ENCODE measurements at places on chromosomes 12 and 14.

- DNase-seq = no peak
Observed at GRCh38 chr14:34678306-34678705, 36.1 kb downstream of the CFL2 start.

GRCh38 chr12:82527165-82527780 is 159.4 kb upstream of the TMTC2 start:
- DNase-seq = no peak

- DNase-seq = peak; percentile 52
Observed at GRCh38 chr14:100469632-100470522, 117.3 kb downstream of the BEGAIN start.

DNA sequence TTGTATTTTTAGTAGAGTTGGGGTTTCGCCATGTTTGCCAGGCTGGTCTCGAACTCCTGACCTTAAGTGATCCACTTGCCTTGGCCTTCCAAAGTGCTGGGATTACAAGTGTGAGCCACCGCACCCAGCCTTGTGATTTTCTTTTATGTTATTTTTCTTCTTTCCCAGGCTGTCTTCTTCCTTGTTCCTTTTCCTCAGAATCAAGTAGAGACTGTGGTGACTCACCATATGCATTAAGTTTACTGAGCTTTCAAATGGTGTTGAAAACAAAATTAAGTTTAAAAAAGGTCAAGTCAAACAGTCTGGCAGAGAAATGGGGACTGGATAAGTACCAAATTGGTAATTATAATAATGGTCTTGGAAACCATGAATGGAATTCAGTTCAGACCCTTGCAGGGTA is 5.7 kb downstream of the ARPC3 start:
- no peak for DNase-seq

DNA sequence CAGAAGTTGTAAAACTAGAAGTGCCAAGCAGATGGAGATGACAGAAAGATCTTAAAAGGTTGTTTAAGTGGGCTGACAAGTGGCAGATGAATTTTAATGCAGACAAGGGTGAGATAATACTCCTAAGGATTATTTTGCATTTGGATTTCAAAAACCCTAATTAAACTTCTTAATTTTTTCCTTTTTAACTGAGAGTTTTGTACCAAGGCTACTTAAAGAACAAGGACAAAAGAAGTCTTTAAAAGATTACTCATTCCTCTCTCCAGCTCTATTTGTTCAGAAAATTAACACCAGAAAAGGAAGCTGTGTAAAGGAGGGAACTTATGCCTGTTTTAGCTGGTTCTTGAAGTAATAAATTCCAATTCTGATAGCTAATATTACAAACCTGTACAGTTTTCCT is 275.4 kb downstream of the ETNK1 start:
- DNase-seq = no peak

DNA sequence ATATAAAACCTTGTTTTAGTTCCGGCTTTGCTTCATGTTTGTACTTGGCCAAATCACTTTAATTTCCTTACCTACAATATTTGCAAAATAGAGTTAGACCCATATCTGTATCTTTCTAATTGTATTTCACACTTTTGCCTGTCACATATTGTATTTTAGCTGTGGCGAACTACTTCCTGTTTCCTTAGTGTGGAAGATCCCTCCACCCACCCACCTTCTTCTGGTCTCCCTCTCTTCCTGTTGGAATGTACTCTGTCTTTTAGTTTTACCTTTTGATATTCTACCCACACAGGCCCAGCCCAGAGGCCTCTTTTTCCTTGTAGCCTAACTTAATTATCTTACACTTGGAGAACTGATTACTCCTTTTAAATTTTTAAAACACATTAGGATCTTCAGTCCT is 78.2 kb downstream of the SCN8A start:
- no peak for DNase-seq

GRCh38 chr12:20398686-20399085 is 30.3 kb downstream of the PDE3A start:
- no peak for DNase-seq

DNA sequence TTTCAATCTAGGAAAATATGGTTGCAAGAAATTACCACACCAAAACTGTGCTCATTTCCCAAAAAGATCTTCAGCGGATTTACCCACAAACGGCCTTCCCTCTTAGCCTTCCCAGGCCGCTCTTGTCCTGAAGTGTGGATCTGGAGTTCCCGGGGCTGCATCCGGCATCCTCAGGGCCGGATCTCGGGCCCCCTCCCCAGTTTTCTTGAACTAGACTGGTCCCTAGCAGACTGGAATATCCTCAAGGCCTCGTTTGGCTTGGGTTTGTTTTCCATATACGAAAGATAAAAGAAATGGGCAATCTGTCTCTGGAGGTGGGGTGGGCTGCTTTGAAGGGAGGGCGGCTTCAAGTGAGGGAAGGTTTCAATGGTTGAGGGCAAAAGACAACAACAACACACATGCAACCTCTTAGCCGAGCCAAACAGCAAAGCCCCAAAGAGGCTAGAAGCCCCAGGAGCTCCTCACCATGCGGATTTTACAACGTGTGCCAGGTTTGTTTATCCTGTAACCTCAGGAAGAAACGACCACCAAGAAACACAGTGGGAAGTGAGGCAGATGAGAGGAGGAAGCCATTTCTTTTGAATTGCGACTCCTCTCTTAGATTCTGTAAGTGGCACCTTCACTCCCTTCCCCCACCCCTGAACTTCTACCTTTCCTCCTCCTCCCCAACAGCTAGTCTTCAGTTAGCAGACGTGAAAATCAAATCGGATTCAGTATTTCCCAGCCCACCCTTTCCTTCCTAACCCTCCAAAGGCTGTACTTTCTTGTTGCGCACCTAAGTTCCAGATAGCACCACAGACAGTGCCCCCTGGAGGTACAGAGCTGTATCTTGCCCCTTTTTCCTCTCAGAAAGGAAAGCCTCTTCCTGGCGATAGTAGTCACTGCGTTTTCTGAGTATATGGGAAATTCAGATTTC is 2.6 kb downstream of the MYF6 start:
- DNase-seq = no peak

- no peak for DNase-seq
Observed at GRCh38 chr12:53770281-53770680, 18.5 kb upstream of the CISTR start.

DNA sequence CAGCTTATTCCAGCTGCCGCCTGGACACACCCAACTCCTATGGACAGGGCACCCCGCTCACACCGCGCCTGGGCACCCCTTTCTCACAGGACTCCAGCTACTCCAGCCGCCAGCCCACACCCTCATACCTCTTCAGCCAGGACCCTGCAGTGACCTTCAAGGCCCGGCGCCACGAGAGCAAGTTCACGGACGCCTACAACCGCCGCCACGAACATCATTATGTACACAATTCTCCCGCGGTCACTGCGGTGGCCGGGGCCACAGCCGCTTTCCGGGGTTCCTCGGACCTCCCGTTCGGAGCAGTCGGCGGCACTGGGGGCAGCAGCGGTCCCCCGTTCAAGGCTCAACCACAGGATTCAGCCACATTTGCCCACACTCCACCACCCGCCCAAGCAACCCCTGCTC is 5.9 kb downstream of the SETD1B start:
- DNase-seq = no peak

- no peak for DNase-seq
Observed at GRCh38 chr12:77005611-77006098, 59.7 kb downstream of the E2F7 start.

- no peak for DNase-seq
Observed at GRCh38 chr12:48901278-48901677, 24.0 kb downstream of the FKBP11 start.

DNA sequence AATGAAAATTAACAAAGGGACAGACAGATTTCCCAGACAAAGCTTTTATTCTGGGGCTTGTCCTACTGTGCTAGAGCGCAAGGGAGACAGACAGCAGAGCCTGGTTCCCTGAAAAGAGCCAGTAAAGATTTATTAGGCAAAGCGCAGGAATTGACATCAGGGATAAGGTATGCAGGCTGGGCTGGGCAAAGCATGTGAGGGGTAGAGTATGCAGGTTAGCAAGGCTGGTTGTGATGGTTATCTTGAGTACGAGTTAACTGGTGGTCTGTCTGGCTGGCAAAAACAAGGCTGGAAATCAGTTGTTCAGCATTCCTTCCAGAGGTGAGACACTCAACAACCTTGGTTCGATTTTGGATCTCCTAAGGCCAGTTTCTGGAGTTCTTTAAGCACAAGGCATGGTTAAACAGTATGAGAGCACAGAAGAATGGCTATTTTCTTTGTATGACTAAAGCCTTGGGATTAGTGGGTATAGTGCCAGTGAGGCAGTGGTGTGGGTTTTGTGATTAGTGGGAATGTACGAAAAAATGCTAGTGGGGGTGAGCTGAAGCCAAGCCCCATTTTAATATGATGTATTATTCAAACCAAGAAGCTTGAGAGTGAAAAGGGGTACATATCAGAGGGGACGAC is 30.9 kb downstream of the BTBD7 start:
- no peak for DNase-seq

GRCh38 chr14:72495668-72496067 is 398.2 kb downstream of the DPF3 start:
- no peak for DNase-seq
